ENCODE measurements at places on chromosomes 16 and 17.

- DNase-seq: no peak
These were observed 17.2 kb downstream of the MRC2 start for GRCh38 chr17:62644487-62645173.

GRCh38 chr16:30137897-30138296 lies 14.9 kb upstream of the MAPK3 start:
- no peak for DNase-seq

GRCh38 chr16:57708168-57708567 lies 13.6 kb downstream of the DRC7 start:
- DNase-seq: no peak

DNA sequence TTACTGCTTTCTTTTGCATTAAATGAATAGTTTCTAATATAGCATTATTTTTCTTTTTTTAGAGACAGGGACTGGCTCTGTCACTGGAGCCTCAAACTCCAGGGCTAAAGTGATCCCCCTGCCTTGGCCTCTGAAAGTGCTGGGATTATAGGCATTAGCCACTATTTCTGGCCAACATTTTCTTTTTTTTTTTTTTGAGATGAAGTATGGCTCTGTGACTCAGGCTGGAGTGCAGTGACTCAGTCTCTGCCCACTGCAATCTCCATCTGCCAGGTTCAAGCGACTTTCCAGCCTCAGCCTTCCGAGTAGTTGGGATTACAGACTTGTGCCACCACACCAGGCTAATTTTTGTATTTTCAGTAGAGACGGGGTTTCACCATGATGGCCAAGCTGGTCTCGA lies 2.0 kb upstream of the DUXB start:
- DNase-seq: no peak

GRCh38 chr17:37689317-37689716 lies 46.1 kb upstream of the DDX52 start:
- no peak for DNase-seq

DNA sequence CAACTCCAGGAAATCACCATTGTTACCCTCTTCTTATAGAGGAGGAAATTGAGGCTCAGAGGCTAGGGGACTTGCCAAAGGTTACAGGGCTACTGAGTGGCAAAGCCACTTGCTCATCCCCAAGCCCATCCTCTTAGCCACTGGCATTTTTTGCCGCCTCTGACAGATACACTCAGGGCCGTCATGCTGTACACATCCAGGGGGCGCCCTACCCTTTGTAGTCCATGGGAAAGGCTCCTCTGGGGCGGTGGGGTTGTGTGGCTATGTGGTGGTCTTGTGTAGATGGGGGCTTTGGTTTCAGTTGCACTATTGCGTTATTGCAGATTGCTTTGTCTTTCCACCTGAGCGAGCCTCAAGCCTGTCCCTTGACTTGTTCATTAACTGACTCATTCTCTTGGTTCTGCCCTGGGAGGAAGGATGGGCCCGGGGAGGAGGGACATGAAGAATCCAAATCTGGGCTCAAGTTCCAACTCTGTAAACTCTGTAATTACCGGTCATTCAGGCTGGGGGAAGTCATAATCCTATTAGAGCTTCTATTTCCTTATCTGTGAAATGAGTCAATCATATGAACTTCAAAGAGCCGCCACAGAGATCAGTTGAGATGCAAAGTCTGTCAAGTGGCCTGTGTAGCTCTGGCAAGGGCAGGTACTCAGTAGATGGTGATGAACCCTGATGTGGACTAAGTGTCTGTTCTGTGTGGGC lies 2.8 kb downstream of the NOS2 start:
- DNase-seq: no peak

DNA sequence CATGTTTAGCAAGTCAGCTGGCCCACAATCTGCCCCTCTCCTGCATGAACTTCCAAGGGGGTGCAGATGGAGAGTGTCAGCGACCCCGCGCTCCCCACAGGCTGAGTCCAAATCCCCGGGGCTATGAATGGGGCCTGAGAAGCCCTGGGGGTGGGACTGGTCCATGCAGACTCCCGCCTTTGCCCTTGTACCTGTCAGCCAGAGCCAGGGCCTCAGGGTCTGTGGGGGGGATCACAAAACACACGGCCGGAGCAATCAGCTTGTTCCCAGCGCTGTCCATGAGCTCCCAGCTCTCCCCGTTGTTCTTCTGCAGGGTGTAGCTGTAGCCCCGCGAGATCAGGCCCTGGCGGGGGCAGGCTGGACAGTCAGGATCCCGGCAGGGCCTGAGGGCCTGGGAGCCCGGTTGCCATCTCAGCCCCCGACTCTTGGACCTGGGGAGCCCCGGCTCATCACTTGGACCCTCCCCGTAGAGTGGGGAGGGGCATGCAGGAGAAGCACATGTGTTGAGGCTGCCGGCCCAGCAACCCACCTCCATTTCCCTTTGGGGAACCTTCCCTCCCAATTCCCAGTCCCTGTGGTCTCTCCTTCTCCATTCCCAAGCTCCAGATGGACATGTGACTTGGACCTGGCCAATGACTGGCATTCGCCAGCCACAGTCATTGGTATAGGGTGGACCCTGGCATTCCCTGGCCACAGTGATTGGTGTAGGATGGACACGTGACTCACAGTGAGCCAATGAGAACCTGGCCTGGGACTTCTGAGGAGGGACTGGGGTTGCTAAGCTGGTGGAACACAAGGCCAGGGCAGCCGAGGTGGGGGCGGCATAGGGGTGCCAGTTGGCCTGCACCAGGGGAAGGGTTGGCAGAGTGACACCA lies 42.4 kb downstream of the PPL start:
- DNase-seq: no peak

- no peak for DNase-seq
These were observed 24.2 kb downstream of the TOM1L2 start for GRCh38 chr17:17947966-17948365.

DNA sequence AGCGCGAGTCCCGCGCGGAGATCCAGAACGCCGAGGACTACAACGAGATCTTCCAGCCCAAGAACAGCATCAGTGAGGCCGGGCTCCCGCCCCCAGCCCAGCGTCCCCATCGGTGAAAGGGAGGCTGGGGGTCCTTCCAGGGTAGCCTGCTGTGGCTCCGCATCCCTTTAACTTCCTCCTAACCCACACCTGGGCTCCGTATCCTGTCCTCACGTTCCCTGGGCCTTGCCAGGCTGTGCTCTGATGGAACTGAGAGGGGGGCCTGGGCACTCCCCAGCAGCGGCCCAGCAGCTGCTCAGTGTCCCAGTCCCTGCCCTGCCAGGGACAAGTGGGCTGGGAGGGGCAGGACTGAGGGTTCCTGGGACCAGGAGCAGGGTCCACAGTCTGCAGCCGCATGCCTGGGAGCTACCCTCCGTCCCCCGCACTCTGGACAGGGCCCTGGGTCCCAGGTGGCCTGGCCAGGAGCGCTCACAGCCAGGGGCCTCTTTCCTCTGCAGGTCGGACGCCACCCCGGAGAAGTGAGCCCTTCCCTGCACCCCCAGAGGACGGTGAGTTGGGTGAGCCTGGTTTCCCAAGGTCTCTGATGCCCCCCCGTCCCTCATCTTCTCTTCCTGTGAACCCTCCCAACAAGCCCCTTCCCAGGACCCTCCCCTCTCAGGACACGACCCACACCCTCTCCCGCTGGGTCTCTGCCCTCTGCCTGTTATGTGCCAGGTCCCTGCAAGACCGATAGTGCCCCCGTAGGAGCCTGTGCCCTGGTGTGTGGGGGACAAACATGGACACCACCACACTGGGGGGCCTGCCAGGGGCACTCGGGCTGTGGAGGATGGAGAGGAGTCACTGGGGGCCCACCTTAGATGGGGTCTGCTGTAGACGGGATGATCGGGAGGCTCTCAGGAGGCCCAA lies 18.1 kb downstream of the KATNB1 start:
- no peak for DNase-seq

GRCh38 chr17:76716839-76717215 lies 6.1 kb upstream of the MXRA7 start:
- no peak for DNase-seq

- DNase-seq: no peak
These were observed 10.9 kb downstream of the TRAP1 start for GRCh38 chr16:3706253-3707012.

GRCh38 chr17:78237401-78238012 lies 6.1 kb downstream of the TMEM235 start:
- DNase-seq: no peak

DNA sequence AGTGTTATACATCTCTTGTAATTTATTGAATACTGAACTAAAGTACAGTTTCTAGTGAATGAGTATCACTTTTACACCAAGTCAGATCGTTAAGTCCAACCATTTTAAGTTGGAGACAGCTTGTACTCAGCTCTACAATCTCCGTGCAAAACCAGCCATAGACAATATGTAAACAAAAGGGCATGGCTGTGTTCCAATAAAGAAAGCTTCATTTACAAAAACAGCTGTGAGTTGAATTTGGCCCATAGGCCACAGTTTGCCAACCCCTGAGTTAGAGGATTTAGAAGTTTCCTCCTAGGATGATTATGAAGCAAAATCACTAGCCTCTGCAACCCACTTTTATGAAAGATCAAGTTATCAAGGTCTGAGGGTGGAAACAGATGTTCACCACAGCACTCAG lies 105.7 kb upstream of the RCVRN start:
- no peak for DNase-seq
